Endothelial cell (in vitro differentiated cells): ENCODE measurements at places on chromosomes 3 and 15.

DNA sequence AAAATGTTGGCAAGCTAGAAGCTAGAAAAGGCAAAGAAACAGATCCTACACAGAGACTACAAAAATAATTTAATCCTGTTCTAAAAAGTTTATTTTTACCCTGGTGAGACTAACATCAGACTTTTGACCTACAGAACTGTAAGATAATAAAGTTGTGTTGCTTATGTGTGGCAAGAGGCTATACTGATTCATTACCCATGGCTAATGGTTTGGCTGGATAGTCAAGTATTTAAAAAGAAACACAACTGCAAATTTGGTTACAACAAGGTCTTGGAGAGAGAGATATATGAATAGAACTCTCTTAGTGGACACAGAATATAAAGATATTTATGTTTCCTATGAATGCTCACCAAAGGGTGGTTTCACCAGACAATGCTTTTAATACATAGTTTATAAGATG lies 364.2 kb upstream of the PLSCR5 start:
- no peak for DNase-seq

DNA sequence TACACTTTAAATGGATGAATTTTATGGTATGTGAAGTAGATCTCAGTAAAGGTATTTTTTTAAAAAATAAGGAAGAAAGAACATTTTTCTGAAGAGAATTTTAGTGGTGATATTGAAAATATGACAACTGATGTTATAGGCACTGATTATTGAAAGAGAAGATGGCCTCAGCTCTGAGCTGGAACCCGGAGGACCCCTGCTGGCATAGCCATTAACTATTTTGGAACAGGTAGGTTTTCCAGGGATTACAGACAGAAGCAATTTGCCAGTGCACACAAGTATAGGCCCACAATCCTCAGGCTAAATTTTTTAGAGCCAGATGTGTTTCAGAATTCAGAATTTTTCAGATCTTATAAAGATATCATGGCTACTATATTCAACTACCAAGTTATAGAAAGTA lies 315.9 kb upstream of the GPR149 start:
- DNase-seq = no peak

- no peak for DNase-seq
Observed at GRCh38 chr15:79846539-79846938, 50.3 kb downstream of the MTHFS start.

- no peak for DNase-seq
Observed at GRCh38 chr15:70063261-70063925, 34.3 kb downstream of the TLE3 start.

DNA sequence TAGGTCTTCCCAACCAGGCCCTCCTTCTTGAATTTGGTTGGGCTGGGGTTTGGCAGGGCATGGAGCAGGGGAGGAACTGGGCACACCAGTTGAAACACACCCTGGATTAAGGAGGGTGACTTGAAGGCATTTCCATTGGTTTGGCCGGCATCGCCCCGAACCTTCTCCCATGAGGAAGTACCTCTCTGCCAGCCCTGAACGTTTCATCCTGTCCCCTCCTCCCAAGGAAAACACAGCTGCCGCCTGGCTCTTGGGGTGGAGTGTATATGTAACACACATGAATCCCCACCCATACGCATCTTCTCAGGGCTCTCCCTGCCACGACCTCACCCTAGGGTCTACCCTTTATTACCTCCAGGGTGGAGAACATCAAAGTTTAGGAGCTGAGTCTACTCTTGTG lies 14.6 kb downstream of the UBAP1L start:
- no peak for DNase-seq

GRCh38 chr15:90264671-90265070 lies 801 bp upstream of the NGRN start:
- no peak for DNase-seq

GRCh38 chr15:46146915-46147314 lies 512.1 kb downstream of the SQOR start:
- DNase-seq = no peak

DNA sequence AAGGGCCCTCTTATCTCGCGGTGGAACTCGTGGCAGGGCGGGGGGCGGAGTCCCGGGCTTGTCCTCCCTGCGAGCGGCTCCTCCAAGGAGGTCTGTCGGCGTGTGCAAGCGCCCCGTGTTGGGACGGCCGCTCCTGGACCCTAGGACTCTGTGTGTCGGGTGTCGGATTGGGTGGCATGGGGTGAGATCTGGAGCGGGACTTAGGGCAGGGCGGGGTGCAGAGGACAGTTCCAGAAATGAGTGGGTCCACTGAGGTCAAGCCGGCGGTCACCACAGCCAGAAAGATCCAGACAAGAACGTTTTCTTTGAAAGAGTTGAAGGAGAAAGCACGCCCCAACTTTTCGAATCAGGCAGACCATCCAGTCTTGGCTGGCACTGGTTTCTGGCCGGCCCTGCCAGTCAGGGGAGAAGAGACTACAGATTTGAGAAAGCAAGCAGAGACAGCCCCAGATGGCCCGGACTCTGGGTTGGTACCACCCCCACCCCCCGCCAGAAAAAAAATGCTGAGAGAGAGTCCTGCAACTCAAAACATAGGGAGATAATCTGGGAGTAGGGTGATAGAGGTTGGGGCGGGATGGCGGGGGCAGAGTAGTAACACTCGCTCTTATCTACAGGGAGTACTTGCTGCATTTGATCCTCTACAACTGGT lies 784 bp upstream of the CISH start:
- DNase-seq = no peak

DNA sequence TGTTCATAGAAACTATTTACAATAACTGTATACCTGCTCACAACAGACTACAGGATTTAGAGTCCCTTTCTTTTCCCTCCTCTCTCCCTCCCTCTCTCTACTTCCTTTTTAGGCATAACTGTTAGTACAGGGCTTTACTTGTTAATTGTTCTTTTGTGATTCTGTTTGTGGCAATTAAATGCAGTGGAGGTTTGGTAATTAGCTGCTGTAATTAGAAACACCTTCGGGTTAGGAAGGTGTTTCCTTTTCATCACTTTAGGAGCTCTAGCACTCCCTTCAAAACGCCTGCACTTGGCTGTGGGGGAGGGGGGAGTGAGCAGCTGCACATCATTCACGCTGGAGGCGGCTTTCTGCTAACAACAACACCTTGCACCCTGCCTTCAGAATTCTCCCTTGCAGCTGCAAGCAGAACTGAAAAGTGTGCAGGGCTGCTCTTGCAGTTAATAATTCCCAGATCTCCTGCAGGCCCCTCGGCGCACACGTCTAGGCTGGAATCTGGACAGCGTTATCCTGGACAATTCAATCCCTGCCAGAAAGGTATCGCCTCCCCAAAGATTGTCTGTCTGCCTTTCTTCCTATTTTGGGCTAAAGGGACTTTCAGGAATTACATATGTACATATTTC lies 242.6 kb upstream of the RGMA start:
- DNase-seq = peak; percentile 21

DNA sequence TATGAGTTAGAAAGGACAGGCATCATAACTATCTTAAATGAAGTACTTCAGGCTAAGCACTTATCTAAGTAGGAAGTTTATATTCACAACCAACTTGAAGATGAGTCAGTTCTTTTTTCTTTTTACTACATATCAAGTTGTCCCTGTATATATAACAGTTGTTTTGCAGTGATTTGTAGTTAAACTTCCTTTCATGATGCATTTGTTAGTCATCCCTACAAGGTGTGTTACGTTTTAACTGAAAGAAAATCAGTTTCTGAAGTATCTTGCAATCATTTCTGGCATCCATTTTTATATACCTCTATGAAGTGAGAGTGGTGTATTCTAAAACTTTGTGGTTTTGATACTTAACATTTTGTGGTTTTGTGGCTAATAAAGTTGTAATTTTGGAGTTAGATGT lies 46.1 kb downstream of the ZFAND6 start:
- no peak for DNase-seq

GRCh38 chr15:33094336-33094735 lies 100.2 kb downstream of the FMN1 start:
- DNase-seq = no peak

- no peak for DNase-seq
Observed at GRCh38 chr15:41937568-41937923, 34.8 kb downstream of the EHD4 start.

GRCh38 chr3:136211547-136211946 lies 15.4 kb upstream of the MSL2 start:
- no peak for DNase-seq

DNA sequence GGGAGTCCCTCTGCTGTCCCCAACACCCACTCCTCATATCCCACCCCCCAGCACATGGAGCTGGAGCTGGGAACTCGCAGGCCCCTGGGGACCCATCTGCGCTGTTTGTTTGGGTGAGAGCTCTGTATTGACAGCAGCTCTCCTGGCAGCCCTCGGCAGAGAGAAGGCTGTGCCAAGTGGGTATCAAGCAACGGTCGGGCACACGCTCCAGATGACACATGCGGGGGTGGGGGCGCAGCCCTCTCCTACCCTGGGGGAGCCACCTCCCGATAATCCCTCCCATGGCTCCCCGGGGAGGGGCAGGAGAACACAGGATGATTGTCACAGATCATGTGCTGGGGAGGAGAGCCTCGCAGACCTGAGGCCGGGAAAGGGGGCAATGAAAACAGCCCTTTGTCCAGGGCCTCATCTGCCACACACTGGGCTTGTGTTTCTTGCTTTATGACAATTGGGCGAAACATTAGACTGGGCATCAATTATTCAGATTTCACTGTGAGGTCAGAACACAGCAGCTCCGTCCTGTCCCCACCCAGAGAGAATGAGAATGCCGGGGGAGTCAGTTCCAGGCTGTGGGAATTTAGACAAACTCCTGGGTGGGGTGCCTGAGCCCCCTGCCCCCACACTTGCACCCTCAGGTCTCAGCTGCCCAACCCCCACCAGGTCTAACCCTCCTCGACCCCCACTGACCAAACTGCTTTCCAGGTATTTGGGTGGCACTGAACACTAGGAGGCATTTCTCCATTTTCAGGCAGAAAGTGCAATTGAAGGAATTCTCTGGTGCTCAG lies 46.4 kb upstream of the KLF13 start:
- DNase-seq = no peak

- no peak for DNase-seq
Observed at GRCh38 chr3:12097971-12098370, 60.7 kb downstream of the TIMP4 start.

DNA sequence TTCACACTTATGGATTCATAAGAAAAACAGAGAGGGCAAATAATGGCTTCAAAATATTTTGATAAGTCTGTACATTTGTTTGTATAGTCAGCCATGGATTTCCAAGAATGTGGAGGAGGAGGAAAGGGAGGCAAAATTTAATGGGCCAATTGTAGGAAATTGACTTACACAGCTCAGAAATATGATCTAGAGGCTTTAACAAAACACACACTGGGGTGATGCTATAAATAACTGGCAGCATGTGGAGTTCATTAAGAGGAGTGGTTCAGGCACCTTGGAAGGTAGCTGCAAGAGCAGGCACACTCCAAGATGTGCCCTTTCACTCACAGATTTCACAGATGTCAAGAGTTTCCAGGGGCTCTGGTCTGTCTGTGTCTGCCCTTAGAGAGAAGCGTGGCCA lies 193.4 kb upstream of the RASGRP1 start:
- DNase-seq = no peak

DNA sequence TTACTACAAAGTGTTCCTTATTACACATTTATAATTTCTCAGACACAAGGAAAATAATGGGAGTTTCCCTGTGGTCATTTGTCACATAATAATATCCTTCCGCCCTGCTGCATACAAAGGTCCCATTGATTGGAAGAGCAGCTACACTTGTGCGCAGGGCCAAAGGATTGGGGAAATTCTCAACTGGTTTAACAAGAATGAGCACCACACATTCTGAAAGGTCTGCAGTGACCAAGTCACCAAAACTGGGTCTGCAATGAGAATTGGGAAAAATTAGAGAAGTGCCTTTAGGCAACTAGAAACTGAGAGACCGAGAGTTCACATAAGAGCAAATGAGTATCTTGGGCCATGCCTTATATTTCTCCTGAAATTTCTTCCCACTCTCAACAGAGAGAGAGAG lies 98.2 kb upstream of the NR2F2 start:
- DNase-seq = no peak

GRCh38 chr15:64453689-64454037 lies 6.7 kb upstream of the ZNF609 start:
- no peak for DNase-seq

GRCh38 chr15:57290187-57290586 lies 86.1 kb upstream of the CGNL1 start:
- DNase-seq = no peak

GRCh38 chr3:197950677-197951061 lies 679 bp downstream of the RPL35A start:
- no peak for DNase-seq

DNA sequence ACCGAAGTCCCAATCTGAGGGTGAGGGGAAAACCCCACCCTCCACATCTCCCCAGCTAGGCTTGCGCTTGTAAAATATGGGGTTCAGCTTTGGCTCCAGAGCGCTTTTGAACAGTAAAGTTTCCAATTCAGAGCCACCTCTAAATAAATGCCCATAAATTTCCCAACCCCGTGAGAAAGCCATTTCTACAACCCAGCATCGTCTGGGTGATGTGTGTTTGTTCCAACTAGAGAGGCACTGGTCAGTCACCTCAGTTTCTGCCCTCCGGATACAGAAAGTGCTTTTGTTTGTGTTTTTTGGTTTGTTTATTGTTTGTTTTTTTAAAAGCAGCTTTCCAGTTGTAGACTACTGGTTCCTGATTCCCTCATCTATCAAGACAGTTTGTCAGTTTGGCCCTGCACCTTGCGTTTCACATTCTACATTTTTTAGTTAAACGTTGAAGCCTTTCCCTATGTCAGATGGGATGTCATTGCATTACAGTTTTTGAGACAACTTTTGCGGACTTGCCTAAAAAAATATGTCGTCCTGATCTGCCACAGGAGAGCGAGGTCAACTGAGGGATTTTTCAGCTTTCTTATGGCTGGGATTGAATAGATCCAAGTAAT lies 15.0 kb upstream of the SOX2 start:
- DNase-seq = no peak

- no peak for DNase-seq
Observed at GRCh38 chr3:167967257-167968036, 128.3 kb downstream of the GOLIM4 start.

DNA sequence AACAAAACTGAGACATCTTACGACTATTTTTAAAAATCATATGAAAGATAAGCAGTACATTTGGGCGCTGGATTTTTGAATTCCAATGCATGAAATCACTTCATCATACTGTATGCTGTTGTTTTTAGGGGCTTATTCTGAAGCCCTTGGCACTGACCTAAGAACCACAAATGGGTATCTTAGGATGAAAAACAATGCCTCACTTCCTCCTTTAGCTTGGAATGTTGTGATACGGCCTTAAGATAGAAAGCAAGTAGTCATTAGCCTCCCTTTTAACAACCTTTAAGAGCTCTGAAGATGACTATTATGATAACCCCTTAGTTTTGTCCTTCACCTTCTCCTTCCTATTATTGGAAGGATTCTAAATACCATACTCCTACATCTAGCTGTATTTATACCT lies 289.8 kb downstream of the ARPP21 start:
- DNase-seq = no peak

DNA sequence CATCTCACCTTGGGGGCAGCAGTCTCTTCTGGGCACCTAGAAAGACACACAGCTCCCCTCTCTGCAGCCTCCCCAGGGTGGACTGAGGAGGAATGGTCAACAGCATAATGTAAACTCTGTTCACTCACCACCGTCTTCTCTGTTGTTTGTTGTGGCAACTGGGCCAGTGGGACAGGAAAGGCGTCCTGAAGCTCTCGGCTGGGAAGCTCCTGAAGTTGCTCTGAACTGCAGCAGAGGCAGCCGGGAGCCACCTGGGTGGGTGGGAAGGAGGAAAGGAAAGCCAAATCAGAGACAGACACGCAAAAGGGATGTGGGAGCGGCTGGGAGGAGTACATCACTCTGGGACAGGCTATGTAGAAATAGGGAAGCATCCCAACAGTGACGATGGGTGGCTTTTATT lies 52.7 kb downstream of the MYLK start:
- DNase-seq = no peak

- no peak for DNase-seq
Observed at GRCh38 chr3:131989318-131989717, 45.5 kb downstream of the CPNE4 start.
